ENCODE measurements at places on chromosomes 13 and 19.

GRCh38 chr13:50691176-50691680, 152.3 kb downstream of the DLEU7 start:
- no peak for DNase-seq

DNA sequence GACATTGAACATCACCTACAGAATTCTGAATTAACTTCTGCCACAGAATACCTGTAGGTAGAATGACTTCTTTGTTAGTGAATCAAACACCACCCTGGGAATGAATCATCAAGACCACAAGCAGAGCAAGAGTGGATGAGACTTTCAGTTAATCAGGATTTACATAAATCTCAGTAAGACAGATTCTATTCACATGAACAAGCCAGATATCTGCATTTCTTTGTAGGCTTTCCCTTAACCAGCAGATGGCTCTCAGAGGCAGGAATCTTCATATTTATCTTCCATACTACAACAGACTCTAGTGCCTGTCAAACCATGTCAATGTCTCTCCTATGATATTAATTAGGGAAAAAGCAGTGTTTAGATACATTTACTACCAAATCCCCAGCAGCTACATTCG, 412.1 kb downstream of the KLF12 start:
- peak; percentile 23 for DNase-seq

GRCh38 chr13:50357136-50357535, 341.9 kb downstream of the KCNRG start:
- DNase-seq: no peak

DNA sequence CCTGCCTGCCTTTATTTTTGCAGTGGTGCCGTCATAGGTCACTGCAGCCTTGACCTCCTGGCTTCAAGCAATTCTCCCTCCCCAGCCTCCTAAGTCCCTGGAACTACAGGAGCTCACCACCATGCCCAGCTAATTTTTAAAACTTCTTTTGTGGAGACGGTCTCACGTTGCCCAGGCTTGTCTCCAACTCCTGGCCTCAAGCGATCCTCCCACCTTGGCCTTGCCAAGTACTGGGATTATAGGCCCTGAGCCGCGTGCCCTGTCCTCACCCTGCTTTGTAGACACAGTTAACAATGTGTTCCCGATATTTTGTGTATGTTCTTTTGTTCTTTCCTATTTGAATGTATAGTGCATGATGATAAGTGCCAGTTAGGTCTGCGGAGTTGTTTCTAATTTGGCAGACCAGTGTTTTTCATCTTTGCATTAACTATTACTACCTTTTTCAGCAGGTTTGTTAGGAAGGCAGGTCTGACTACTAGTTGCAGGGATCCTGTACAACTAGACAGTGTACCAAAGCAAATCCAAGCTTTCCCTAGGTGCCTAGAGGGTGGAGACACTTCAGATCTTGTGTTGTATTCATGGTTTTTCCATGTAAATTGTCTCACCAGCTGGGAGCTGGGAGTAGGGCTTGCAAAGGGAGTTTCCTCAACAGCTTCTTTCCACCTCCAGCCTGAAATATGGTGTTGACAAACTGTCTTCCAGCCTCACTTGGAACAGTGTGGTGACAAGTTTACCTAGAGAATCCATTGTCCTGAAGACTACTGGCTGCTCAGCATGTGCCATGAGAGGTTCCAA, 9.5 kb upstream of the WTIP start:
- DNase-seq: no peak

- DNase-seq: no peak
These were observed 580.6 kb downstream of the LMO7 start for GRCh38 chr13:76216729-76217128.

GRCh38 chr19:19591133-19591825, 27.2 kb downstream of the PBX4 start:
- DNase-seq: peak; percentile 80

- DNase-seq: no peak
These were observed 23.7 kb downstream of the KLF5 start for GRCh38 chr13:73082471-73082870.

DNA sequence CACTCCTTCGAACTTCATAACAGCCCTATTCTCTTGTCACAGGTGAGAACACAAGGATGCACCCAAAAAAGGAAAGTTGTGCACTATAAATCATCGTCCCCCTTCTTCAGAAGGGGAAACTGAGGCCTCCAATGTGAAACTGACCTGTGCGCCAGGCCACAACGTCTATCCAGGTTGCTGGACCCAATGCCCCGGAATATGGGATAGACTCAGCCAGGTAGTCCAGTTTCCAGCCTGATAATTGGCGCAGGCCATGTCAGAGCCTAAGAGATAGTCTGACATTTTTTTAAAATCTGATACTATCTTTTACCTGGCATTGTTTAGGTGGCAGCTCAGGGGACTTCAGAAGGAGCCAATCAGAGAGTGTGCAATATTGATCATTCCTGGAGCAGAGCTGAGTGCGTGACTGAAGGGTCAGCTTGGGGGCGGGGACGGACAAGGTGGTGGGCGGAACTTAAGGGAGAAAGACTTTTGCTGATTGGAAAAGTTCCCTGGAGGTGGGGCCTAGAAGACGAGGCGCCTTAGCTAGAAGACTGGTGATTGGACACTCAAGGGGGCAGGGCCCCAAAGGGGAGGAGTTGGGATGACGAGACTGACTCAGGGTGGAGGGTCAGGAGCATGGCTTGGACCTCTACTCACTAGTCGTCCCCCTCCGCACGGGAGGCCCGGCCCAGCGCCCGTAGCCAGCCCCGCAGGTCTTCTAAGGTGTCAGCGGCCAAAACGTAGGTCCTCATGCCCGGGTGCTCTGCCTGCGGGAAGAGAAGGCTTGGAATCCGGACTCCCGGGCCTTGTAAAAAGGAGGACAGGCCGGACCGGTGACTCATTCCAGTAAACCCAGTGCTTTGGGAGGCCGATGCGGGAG, 8.5 kb downstream of the PLEKHA4 start:
- DNase-seq: no peak

GRCh38 chr13:90445179-90445578, 902.3 kb upstream of the MIR17HG start:
- peak; percentile 77 for DNase-seq

All from Caki2 (cell line).